A549 treated with GW870086 at 1 μM for 4 hours (cell line): ENCODE measurements at places on chromosomes 16 and 17. TPM values are rescaled to one million over a fixed set of nuclear protein-coding genes. Genes with fewer than 3 reads are reported as not detected.

Gene KCNJ12
- total RNA-seq: 1.2 to 1.6 TPM (median 1.5 TPM) in 5 replicates

Gene MYL11
- total RNA-seq: 0.51 TPM in 1 of 5 replicates, not detected in the others

Gene IL32
- 21.6 to 35.8 TPM (median 29.8 TPM) in 5 replicates for total RNA-seq

Gene KRTAP4-4
- not detected in 5 replicates for total RNA-seq

Gene NOXO1
- 0.25 to 0.58 TPM (median 0.37 TPM) in 3 of 5 replicates, not detected in the others for total RNA-seq

Gene ZPBP2
- not detected in 5 replicates for total RNA-seq

Gene SLC12A3
- total RNA-seq: not detected in 5 replicates

Gene B4GALNT2
- total RNA-seq: 0.35 to 0.55 TPM (median 0.38 TPM) in 5 replicates
